Stimulated activated CD8-positive, alpha-beta memory T cell treated with anti-CD3 and anti-CD28 coated beads, Interleukin-12 subunit alpha, Interleukin-12 subunit beta, amount 100 ng/mL, for 1 hour (primary cell): ENCODE measurements at places on chromosomes 2 and 18.

GRCh38 chr2:229273723-229274338, 2.7 kb upstream of the PID1 start:
- no peak for DNase-seq

- DNase-seq: no peak
These were observed 659.3 kb downstream of the ERBB4 start for GRCh38 chr2:211879323-211879722.

DNA sequence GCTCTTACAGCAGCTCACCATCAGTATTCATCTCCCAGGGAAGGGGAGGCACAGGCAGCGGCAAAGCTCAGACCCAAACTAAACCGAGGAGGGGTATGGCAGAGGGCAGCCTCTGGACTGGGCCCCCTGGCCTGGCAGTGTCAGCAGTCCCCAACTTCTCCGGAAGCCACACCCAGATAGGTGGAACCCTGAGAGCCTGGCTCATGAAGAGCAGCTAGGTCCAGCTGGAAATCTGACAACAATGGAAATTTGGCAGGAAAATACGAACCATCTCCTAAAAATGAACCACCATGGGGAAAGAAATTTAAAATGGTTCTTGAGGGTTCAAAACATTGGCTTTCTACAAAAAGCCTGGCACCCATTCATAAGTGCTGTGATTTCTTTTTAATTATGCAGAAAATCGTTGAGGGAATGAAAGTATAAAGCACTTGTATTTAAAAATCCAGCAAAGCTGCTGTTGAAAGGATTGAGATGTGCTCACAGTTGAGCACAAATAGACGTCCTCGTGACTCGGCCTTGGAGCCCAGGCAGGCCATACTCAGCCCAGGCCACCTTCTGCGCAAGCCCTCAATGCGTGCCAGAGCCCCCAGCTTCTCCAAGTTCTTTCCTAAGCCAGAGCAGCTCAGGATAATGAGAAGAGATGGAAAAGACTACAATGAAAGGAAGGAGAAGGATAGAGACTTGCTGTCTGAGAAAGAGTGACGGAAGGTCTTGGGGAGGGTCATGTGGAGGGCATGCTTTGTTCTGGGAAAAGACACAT, 93.0 kb downstream of the COL6A3 start:
- DNase-seq: no peak

DNA sequence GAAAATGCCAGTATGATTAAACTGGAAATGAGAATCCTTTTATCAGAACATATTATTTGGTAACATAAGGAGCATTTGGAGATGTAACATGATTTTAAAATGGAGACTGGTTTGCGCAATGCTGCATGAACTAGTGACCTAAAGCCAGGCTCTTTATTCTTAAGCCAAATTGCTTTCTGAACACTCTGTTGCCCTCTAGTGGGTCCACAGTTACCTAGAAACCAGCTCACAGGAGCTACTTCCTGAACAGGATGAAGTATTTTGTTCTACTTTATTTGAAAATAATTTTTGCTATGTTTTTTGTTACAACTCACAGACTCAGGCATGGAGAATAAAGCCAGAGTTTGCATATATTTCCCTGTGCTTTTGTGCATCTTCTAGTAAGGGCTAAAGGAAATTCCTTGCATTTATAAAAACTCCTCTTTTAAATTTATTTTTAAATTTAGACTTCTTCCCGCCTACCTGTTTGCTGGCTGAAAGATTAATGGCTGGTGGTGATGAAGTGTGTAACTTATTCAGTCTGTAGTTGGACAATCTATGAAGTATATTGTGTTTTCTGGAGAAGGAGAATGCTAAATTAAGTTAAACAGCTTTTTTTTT, 146.7 kb downstream of the PARD3B start:
- no peak for DNase-seq

DNA sequence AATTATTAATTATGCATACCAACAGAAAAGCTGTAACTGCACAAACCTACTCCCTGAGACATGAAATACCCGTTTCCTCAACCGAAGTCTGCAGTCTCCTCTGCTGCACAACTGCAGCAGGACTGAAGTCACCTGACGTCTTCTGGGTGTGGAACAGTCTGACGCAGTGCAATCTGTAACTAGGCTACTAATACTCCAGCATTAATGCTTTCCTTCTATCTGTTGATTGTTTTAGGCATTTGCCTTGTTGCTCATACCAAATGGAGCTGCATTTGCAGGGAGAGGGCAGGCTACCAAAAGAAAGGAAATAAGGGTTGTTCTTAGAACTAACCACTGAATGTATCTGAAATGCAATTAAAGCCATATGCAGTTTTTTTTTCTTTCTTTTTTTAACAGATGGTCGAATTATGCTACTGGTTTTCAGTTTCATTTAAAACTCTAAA, 40.1 kb downstream of the RTN4 start:
- peak; percentile 25 for DNase-seq

GRCh38 chr2:85429213-85429923, 10.9 kb downstream of the SH2D6 start:
- DNase-seq: no peak

DNA sequence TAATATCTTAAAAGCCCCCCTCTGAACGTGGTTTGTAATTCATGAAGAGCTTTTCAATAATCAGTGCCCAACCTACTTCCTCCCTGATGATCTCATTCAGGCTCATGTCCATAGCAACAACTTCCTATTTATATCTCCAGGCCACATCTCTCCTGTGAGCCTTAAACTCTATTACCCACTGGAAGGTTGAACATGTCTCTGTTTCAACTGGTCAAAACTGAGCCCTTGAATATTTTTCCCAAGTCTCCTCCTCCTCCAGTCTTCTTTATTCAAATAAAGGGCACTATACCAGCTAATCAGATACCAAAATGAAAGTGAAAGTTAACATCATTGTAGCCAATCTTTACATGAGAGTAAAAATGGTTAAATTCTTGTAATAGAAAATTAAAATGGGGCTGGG, 63.7 kb upstream of the ITGA4 start:
- no peak for DNase-seq

DNA sequence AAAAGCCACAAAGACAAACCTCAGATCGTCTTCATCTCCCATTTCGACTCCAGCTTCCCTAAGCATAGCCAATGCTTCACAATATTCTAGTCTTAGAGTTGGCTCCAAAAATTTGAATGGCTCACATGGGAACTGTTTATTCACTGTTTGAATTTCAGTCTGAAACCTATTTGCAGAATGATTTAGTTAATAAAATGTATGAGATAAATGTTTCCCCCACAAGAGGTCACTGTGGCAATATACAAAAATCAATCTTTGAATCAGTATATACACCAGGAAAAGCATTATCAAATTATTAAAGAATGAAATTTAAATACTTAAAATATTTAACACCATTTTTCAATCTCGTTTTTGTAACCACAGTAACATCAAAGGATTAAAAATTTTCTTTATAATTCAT, 40.0 kb upstream of the MCM6 start:
- DNase-seq: no peak

DNA sequence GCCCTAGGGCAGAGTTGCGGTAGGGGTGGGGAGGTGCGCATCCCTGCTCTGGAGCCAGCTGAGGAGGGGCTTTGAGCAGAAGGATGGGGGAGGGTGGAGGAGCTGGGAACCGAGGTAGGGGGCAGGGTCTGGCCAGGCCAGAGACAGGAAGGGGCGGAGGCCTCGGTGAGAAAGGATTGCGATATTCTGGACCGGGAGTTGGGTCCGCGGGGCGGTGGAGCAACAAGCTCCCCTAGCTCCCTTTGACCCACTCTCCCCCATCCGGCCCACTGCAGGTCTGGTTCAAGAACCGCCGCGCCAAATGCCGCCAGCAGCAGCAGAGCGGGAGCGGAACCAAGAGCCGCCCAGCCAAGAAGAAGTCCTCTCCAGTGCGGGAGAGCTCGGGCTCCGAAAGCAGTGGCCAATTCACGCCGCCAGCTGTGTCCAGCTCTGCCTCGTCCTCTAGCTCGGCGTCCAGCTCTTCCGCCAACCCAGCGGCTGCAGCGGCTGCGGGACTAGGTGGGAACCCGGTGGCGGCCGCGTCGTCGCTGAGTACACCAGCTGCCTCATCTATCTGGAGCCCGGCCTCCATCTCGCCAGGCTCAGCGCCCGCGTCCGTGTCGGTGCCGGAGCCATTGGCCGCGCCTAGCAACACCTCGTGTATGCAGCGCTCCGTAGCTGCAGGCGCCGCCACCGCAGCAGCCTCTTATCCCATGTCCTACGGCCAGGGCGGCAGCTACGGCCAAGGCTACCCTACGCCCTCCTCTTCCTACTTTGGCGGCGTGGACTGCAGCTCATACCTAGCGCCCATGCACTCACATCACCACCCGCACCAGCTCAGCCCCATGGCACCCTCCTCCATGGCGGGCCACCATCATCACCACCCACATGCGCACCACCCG, 4.8 kb downstream of the OTX1 start:
- DNase-seq: no peak

DNA sequence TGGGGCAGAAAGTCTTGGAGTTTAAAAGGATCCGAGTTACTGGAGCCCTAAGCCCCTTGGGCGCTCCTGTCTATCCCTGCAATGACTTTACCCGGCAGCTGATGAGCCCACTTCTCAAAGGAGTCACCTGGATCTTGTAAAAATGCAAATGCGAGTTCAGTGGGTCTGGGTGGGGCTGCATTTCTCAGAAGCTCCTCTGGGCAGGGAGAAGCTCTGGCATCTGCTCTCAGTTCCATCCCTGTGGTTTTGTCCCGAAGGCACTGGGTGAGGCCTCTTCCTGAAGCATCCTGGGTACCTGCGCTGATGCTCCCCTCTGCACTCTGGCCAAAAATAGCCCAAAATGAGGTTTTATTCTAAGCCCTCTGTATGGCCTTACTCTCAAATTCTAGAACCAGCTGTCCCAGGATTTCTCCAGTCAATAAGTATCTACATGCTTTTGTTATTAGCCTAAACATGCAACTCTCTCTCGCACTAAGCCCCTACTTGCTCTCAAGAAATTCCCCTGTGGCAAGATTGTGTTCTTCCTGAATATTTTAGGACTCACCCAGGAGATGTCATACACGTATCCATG, 167.8 kb upstream of the APCDD1 start:
- DNase-seq: no peak

DNA sequence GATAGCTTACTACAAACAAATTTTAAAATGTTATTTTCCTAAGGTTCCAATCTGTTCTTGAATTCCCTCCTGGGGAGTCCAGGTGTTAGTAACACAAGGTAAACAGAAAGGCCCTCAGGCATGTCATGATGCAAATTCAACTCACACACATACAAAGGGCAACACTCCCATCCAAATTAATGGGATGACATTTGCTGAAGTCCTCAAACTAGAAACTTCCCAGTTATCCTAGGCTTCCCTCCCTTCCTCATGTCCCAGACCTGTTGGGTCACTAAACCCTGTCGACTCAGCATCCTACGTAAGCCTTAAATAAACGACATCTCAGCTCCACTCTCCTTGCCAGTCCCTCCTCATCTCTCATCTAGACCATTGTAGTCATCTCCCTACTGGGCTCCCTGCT, 85.1 kb downstream of the GREB1L start:
- no peak for DNase-seq

DNA sequence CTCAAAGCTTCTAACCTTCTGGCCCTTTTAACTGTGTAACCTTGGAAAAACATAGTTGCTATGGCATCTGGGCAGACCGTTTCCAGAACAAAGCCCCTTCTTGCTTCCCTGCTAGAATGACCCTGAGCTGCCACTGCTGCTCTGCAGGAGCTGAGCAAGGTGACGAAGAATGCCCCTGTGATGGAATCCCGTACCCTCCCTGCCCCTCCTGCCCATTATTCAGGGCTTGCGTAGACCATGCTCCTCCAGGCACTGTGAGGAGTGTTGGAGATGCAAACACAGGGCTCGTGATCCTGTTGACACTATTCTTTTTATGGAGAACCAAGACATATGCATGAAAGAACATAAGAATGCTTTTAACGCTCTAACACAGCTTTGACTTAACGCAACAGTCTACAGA, 191.1 kb downstream of the CDH2 start:
- DNase-seq: no peak

DNA sequence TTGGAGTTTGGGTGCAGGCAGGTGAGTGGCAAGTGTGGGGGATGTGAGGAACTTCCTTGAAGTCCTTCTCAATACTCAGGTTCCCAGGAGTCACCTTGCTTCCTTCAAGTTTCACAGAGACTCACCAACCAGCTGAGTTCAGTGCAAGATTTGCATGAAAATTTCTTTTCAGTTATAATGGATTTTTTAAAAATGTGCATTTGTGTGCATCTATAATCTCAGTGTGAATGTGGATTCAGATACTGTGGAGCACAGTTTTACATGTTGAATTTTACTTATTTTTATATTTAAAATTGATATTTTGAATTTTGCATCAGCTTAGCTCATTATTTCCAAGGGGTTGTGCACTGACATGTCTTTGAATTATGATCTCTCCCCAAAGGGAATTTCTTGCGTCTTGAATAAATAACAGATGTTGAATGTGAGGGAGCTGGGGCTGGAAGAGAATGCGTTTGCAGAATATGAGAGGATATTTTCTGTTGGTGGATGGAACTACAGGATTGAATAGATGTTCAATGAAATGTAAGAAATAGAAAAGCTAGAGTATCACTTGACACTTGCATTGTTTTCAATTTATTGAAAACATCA, 184.3 kb downstream of the RPRM start:
- no peak for DNase-seq

- DNase-seq: no peak
These were observed 42.3 kb downstream of the NOL10 start for GRCh38 chr2:10647441-10647840.

GRCh38 chr2:237122214-237122666, 36.6 kb downstream of the COPS8 start:
- DNase-seq: no peak

- DNase-seq: no peak
These were observed 30.8 kb upstream of the TMEM214 start for GRCh38 chr2:27001950-27002349.

DNA sequence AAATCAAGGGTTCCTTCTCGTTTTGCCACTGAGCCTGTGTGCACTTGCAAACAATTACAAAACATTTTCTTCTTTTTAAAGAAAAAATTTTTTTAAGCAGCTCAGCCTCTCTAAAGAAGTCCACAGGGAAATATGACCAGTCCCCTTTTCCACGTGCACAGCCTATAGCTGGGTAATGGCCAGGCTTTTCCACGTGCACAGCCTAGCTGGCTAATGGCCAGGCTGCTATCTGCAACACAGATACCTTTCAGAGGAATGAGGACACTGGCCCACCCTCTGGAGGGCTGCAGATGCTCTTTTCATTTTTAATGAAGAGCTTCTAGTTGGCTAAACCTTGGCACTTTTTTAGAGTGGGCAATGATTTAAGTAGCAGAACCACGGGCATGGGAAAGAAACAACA, 46.3 kb downstream of the ASB18 start:
- DNase-seq: no peak

- no peak for DNase-seq
These were observed 57.5 kb downstream of the WDPCP start for GRCh38 chr2:63530704-63531279.

- DNase-seq: no peak
These were observed 29.0 kb downstream of the PRKCE start for GRCh38 chr2:45680351-45680967.
